Sigmoid colon (tissue), 7 donors: ENCODE measurements at places on chromosomes 4 and X. TPM values are rescaled to one million over a fixed set of nuclear protein-coding genes. Genes with fewer than 3 reads are reported as not detected.

- H3K4me1 ChIP-seq = peaks cover 31% of the 10 kb centered on the region
- no peaks in the 10 kb centered on the region for H3K27me3 ChIP-seq
- H3K36me3 ChIP-seq = no peaks in the 10 kb centered on the region
- no peak within 1 kb of the TSS for H3K27ac ChIP-seq
Observed at GRCh38 chr4:47837908-47838294, at the start of gene CORIN. Gene CORIN (minus strand): TSS chr4:47838067. CDS start chr4:47837949, 118 bp downstream.

GRCh38 chr4:15469402-15470127, at the start of gene CC2D2A:
Gene CC2D2A (plus strand): TSS chr4:15469882. CDS start chr4:15475933, 6,051 bp downstream.
- DNase-seq = no peak
- H3K27ac ChIP-seq = peak within 1 kb of the TSS; percentile 64
- no peaks in the 10 kb centered on the region for H3K27me3 ChIP-seq
- H3K36me3 ChIP-seq = no peaks in the 10 kb centered on the region
- H3K4me3 ChIP-seq = peak within 1 kb of the TSS; percentile 62

DNA sequence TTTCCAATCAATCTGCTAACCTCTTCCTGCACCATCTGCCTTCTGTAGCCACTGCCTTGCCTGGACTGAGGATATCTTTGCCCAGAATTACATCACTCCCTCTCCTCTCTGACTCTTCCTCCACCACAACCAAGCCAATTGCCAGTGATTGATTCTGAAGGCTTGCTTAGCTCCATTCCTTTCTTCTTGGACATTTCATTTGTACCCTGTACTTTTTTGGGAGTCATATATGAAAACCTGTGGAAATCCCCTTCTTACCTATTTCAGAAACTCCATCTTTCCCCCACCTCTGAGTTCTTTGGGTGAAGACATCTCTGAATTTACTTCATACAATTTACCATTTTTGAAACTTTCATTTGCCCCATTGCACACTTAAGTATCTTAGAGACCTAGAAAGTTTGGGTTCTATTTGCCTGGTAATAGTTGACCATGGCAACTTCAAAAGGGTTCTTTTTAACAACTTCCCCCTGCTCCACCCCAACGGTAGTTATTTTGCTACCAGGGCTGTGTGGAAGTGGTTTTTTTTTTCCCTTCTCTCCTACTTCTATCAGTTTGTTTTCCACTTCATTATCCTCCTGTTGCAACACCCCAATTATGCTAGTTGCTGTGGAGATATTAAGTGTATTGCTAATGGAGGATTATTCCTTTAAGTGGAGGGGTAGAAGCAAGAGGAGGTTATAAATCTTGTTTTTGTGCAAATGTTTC, 14.3 kb downstream of the SGMS2 start:
- no peak overlapping the region for H3K4me3 ChIP-seq
- DNase-seq = no peak
- no peaks in the 10 kb centered on the region for H3K4me1 ChIP-seq
- H3K36me3 ChIP-seq = no peaks in the 10 kb centered on the region
- H3K27ac ChIP-seq = peak overlapping the region; percentile 57
- H3K27me3 ChIP-seq = no peaks in the 10 kb centered on the region

- no peak overlapping the region for H3K27ac ChIP-seq
- H3K4me3 ChIP-seq = no peak overlapping the region
- H3K4me1 ChIP-seq = no peaks in the 10 kb centered on the region
- H3K36me3 ChIP-seq = no peaks in the 10 kb centered on the region
- no peaks in the 10 kb centered on the region for H3K27me3 ChIP-seq
Observed at GRCh38 chrX:35743331-35743730, 54.8 kb upstream of the MAGEB16 start.

DNA sequence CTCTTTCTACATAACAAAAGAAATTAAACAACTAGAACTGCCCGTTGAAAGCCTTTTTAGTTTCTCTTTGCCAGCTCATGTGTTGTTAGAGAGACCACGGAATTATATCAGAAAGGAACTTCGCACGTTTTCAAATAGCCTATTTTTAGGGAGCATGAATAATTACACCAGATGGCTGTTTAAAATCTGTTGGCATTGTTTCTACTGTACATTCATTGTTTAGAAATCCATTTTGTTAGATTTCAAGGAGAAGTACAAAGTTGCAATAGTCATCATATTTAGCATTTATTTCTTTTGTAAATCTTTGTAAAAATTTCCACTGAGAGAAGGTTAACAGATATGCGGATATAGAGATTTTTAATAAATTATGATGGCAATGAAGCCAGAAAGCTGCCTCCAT, 403.0 kb upstream of the HS3ST1 start:
- no peaks in the 10 kb centered on the region for H3K27me3 ChIP-seq
- no peak overlapping the region for H3K4me3 ChIP-seq
- DNase-seq = no peak
- no peak overlapping the region for H3K27ac ChIP-seq

GRCh38 chrX:134533952-134534351, 74.0 kb downstream of the HPRT1 start:
- H3K36me3 ChIP-seq = no peaks in the 10 kb centered on the region
- H3K4me3 ChIP-seq = no peak overlapping the region
- H3K27ac ChIP-seq = no peak overlapping the region
- H3K27me3 ChIP-seq = no peaks in the 10 kb centered on the region

- no peak overlapping the region for H3K4me3 ChIP-seq
- H3K4me1 ChIP-seq = no peaks in the 10 kb centered on the region
- no peaks in the 10 kb centered on the region for H3K27me3 ChIP-seq
- DNase-seq = peak; percentile 14
- no peak overlapping the region for H3K27ac ChIP-seq
Observed at GRCh38 chrX:1137531-1137930, 74.9 kb downstream of the CRLF2 start.

CDKN2AIP gene
- 12.9 TPM for polyA plus RNA-seq
